Foreskin melanocyte (primary cell): ENCODE measurements at places on chromosomes 4 and X.

DNA sequence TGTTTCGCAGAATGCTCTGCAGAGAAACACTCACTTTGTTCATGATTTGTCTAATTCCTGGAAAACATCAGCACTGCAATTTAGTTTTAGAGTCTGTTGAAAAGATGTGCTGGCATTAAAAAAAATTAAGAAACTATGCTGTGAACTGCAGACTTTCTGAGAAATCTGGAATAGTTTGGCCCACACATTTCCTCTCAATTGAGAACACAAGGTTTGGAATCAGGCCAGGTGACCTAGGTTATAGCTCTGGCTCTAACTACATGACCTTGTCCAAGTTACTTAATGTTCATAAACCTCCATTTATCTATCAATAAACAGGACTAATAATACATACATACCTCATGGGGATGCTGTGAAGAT, 61.4 kb upstream of the ENPEP start:
- DNase-seq, result no peak

- DNase-seq, result no peak
Measured at GRCh38 chrX:38326086-38326485, 1.2 kb downstream of the RPGR start.

DNA sequence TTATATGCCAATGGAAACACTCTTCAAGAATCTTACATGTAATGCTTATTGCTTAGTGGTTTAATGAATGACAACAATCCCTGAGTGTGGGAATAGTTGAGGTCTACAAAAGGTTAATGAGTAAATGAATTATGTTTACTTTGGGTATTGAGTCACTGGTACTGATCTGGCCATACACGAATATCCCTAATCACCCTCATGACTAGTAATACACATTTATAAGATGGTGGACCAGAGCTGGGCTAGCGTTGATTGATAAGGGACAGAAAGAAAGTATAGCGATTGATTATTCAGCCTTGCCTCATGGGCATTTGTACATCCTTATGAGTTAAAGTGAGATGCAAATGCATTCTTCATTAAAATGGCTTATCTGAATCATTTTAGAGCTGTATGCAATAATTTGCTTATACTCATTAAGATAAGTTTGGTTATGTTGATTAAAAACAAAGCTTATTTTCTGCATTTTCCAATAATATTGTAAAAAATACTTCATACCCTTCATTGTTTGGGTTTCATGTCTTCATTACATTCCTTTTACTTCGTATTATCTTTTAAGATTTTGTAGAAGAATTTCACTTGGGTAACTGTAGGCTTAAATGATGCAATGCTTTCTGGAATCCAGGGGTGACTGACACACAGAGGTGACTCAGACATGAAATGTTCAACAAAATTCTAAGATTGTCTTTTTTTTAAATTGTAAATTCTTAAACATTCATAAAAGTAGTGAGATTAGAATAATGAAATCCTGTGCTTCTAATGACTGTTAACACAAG, 47.4 kb downstream of the FGF2 start:
- DNase-seq, result no peak

DNA sequence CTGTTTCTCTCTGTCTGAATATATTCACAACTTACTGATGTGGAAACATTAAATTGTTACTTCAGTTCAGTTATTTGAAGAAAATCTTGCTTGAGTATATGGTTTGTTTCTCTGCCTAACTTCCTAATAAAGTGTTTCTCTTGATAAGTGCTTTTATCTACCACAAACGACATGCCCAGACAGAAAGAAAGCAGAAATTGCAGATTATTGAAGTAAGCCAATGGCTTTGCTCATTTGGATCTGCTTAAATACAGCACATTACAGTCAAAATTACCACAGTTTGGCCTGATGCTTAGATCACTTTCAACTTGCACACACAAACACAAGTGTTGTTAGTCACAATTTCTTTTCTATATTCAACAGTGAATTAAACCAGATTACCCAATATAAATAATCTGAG, 68.0 kb downstream of the ATOH1 start:
- no peak for DNase-seq

GRCh38 chrX:134006484-134007161, 21.2 kb upstream of the GPC3 start:
- no peak for DNase-seq

GRCh38 chrX:86023811-86024210, 23.5 kb downstream of the CHM start:
- DNase-seq, result no peak
